ENCODE measurements at places on chromosomes 13 and 19.

GRCh38 chr19:19321141-19321577 is 530 bp downstream of the MAU2 start:
- DNase-seq, result no peak

DNA sequence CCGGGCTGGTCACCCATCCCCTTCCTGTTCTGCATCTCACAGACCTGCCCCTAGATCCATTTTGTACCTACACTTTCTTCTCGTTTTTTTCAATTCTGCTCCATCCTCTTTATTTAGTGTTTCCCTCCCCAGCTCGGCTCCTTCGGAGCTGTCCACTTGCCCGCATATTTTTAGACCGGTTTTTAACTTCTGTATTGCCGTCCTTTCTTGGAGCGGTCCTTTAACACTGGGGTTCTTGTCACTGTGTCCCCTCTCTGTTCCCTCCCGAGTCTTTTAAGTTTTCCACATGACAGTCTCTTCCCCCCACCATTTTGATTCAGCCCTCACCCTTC is 1.7 kb downstream of the ARHGAP35 start:
- DNase-seq, result no peak

- DNase-seq, result no peak
Observed at GRCh38 chr19:3045885-3046697, 16.2 kb downstream of the TLE5 start.

- DNase-seq, result no peak
Observed at GRCh38 chr19:30227661-30228112, 144.5 kb upstream of the ZNF536 start.

GRCh38 chr19:2115324-2115723 is 18.6 kb downstream of the IZUMO4 start:
- DNase-seq, result no peak

DNA sequence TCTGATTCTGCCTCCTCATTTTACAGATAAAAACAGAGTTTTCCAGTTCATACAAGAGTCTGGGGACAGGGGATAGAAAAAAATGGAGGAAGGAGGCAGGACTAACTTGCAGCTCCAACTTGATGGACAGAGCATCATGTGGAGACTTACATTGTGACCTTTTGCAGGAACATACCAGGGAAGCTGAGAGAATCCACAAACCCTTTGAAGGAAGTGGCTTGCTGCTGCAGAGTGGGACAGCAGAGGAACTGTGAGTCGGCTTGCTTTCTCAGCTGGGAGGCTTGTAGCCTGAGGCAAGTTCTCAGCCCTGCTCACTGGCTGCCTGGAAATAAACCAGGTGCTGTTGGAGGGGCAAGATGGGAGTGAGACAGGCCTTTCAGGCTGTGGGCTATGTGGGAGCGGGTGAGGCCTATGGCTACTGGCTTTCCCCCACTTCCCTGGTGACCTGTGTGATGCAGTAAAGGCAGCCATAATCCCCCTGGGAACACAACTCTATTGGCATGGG is 614.4 kb downstream of the KCTD12 start:
- no peak for DNase-seq

GRCh38 chr13:39913928-39914327 is 258.5 kb downstream of the COG6 start:
- DNase-seq, result no peak

DNA sequence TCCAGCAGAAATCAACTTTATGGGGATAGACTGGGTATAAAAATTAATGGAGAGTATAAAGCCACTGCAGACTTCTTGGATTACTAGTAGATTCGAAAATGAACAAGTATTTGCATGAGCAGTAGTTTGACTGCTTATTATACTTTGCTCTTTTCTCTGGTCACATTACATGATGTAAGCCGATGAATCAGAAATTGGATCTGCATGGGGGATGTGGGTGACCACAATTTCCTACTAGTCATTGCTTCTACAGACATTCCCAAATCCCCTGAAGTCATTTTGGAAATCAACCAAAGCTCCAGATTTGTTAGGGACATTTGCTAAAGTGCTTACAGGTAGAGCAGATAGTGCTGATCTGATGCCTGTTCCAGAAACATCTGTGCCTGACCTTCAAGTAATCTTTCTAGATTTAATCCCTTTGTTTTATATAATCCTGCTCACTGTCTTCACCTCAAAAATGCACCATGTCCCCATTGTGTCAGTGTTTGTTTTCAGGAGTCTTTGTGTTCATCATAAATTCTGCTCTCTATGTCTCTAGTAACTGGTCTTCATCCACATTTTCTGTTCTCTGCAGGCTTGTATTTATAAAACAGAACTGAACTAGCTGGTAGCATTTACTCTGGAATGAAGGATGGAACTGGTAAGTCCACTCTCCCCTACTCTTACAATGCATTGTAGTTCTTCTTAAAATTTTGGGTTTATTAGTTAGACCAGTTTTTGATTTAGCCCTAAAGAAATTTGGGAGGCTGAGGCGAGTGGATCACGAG is 201.5 kb upstream of the CSNK1A1L start:
- no peak for DNase-seq

Measured in NK-92 treated with Interleukin-12 subunit alpha and Interleukin-12 subunit beta, amount 100 ng/mL, for 24 hours (cell line).